ENCODE measurements at places on chromosomes 7 and 10. TPM values are rescaled to one million over a fixed set of nuclear protein-coding genes. Genes with fewer than 3 reads are reported as not detected.

Gene GRM3
- total RNA-seq: not detected

Gene ADAM22
- total RNA-seq: 8.4 TPM

Gene NOS3
- 32.4 TPM for total RNA-seq

Gene ZNF25
- total RNA-seq: 23.0 TPM

Gene CYP3A7
- not detected for total RNA-seq

Gene ANXA8
- total RNA-seq: not detected

Gene RAB19
- total RNA-seq: not detected

Gene MYOZ1
- 3.2 TPM for total RNA-seq

Gene VPS26A
- 47.4 TPM for total RNA-seq

Gene LIPK
- not detected for total RNA-seq

Gene IFIT1
- 17.9 TPM for total RNA-seq

Gene STAG3
- total RNA-seq: 0.96 TPM

Gene C10orf53
- total RNA-seq: not detected

Gene SYT15B
- total RNA-seq: 15.9 TPM

Gene DOCK4
- total RNA-seq: 34.2 TPM

Gene CD36
- total RNA-seq: 138 TPM

Gene NEUROD6
- not detected for total RNA-seq

Gene PNLIP
- total RNA-seq: 2.3 TPM

Gene PIP
- not detected for total RNA-seq

Gene DYDC2
- total RNA-seq: not detected

Gene AOC1
- total RNA-seq: 0.72 TPM

Gene SYCE1
- 0.48 TPM for total RNA-seq

Gene HSPA12A
- 15.3 TPM for total RNA-seq

Gene CYP26C1
- 0.23 TPM for total RNA-seq
